ENCODE measurements at places on chromosomes 12 and 14.

DNA sequence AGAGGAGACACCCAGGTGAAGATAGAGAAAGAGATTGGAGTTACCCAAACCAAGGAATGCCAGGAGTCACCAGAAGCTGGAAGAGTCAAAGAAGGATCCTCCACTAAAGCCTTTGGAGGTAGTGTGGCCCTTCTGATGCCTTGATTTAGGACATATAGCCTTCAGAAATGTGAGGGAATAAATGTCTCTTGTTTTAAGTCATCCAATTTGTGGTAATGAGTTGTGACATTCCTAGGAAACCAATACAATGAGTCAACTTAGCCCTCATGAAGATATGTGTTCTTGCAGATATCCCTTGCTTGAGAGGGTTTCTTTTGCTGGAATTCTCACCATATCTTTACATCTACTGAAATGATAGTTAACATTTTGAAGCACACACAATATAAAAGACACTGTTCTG is 58.8 kb downstream of the CCER1 start:
- no peak overlapping the region for H3K4me3 ChIP-seq
- H3K36me3 ChIP-seq, result no peaks in the 10 kb centered on the region
- no peak for DNase-seq
- no peaks in the 10 kb centered on the region for H3K27me3 ChIP-seq

GRCh38 chr14:67493092-67493717 is 4.7 kb upstream of the TMEM229B start:
- no peak overlapping the region for H3K27ac ChIP-seq
- no peaks in the 10 kb centered on the region for H3K36me3 ChIP-seq

DNA sequence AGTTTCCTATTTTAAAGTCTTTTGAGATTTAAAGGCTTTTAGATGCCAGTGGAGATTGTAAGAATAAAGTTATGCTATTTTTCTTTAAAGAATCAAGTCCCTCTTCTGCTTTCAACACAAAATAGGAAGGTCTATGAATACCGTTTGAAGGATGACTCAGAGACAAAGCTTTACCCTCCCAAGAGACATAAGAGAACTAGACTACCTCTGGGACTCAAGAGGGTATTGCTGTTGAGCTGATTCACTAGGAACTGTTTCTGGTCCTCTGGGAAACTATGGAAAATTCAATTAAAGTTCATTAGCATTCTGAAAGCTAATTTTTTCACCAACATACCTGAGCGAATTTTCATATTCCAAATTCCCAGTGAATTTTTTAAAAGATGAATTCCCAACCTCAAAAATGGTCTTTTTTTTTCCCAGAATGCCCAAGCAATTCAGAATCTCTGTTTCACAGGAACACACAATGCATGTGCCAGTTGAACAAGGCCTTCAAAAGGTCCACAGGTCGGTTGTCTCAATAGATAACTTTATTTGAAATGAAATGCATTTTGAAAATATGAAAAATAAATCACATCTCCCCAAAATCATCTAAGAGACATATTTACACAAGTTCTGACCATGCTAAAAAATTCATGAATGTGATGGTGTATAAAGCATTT is 6.5 kb downstream of the PHLDA1 start:
- H3K4me1 ChIP-seq, result peaks cover 13% of the 10 kb centered on the region
- no peaks in the 10 kb centered on the region for H3K27me3 ChIP-seq
- peak overlapping the region; percentile 16 for H3K27ac ChIP-seq
- no peak for DNase-seq

GRCh38 chr12:97557116-97557515 is 94.5 kb downstream of the RMST start:
- no peaks in the 10 kb centered on the region for H3K36me3 ChIP-seq
- no peaks in the 10 kb centered on the region for H3K4me1 ChIP-seq
- DNase-seq, result no peak

- H3K4me3 ChIP-seq, result no peak overlapping the region
- peaks cover 6% of the 10 kb centered on the region for H3K4me1 ChIP-seq
Measured at GRCh38 chr14:94343238-94344005, 20.3 kb upstream of the SERPINA6 start.

DNA sequence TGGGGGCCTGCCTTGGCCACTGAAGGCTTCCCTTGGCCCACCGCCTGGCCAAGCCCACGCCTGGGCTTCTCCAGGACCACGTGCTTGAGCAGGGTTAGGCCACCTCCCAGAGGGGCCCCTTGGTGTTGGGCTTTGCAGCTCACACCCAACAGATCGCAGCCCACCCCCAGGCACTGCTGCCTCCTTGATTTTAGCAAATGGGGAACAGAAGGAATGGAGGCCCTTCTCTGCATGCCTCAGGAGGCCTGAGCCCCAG is 23.3 kb downstream of the RAB35 start:
- DNase-seq, result no peak
- H3K27ac ChIP-seq, result no peak overlapping the region
- H3K4me3 ChIP-seq, result no peak overlapping the region

GRCh38 chr12:104951759-104952509 is 6.2 kb downstream of the SLC41A2 start:
- no peaks in the 10 kb centered on the region for H3K27me3 ChIP-seq
- no peaks in the 10 kb centered on the region for H3K36me3 ChIP-seq
- H3K4me3 ChIP-seq, result no peak overlapping the region

- no peak overlapping the region for H3K27ac ChIP-seq
- no peaks in the 10 kb centered on the region for H3K36me3 ChIP-seq
- no peak overlapping the region for H3K4me3 ChIP-seq
Measured at GRCh38 chr14:65131301-65131701, 29.0 kb upstream of the MAX start.

- H3K4me3 ChIP-seq, result no peak within 1 kb of the TSS
- no peak for DNase-seq
- no peaks in the 10 kb centered on the region for H3K27me3 ChIP-seq
- H3K36me3 ChIP-seq, result no peaks in the 10 kb centered on the region
- H3K27ac ChIP-seq, result no peak within 1 kb of the TSS
Measured at GRCh38 chr12:108879615-108880254, at the start of gene DAO. Gene DAO (plus strand): TSS chr12:108880092. CDS start chr12:108885007, 4,915 bp downstream.

- peaks cover 19% of the 10 kb centered on the region for H3K36me3 ChIP-seq
- no peak overlapping the region for H3K27ac ChIP-seq
- no peaks in the 10 kb centered on the region for H3K4me1 ChIP-seq
- no peak for DNase-seq
- H3K4me3 ChIP-seq, result no peak overlapping the region
Measured at GRCh38 chr14:103839579-103839978, 7.8 kb downstream of the PPP1R13B start.

DNA sequence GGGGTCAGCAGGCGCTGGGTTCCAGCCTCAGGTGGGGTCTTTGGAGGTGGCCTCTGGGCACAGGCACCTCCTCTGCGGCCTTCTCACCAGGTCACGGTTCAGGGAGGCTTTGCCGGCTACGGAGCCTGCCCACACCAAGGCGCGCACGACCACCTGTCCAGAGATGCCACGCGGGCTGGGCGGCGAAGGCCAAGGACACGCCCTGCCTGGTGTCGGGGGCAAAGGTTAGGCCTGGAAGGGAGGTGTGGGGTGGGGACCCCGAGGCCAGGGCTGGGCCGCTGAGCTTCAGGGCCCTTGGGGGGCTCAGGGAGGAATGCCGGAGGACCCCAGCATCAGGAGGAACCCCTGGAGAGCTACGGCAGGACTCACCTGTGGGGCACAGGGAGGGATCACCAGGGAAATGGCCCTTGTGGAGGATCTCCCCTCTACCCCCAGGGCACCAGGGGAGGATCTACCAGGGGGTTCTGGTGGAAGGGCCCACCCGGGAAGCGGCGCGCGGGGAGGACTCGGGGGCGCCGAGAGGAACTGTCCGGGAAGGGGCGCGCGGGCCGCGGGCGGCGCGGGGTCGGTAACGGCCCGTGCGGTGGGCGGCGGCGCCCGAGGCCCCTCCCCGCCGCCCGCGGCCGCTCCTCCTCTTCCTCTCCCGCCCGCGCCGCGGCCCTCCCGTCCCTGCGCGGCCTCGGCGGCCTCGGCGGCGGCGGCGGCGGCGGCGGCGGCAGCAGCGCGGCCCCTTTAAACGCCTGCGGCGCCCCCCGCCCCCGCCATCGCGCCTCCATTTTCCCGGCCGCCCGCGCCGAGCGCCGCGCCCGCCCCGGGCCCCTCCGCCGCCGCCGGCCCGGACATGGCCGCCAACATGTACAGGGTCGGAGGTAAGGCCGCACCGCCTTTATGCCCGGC is at the start of gene MTA1:
MTA1 (plus strand) TSS at position 633 of the 897 bp plus-strand sequence; CDS start at position 842, 209 bp downstream.
- no peaks in the 10 kb centered on the region for H3K36me3 ChIP-seq
- H3K4me3 ChIP-seq, result peak within 1 kb of the TSS; percentile 70
- H3K27ac ChIP-seq, result peak within 1 kb of the TSS; percentile 77

- no peaks in the 10 kb centered on the region for H3K4me1 ChIP-seq
- no peak overlapping the region for H3K27ac ChIP-seq
- DNase-seq, result no peak
- H3K4me3 ChIP-seq, result no peak overlapping the region
Measured at GRCh38 chr14:72679141-72679535, 214.8 kb downstream of the DPF3 start.

GRCh38 chr12:108560321-108560721 is 652 bp downstream of the SART3 start:
- H3K4me3 ChIP-seq, result peak overlapping the region; percentile 93
- H3K36me3 ChIP-seq, result peaks cover 34% of the 10 kb centered on the region
- no peaks in the 10 kb centered on the region for H3K27me3 ChIP-seq
- H3K27ac ChIP-seq, result peak overlapping the region; percentile 95
- H3K4me1 ChIP-seq, result peaks cover 24% of the 10 kb centered on the region

DNA sequence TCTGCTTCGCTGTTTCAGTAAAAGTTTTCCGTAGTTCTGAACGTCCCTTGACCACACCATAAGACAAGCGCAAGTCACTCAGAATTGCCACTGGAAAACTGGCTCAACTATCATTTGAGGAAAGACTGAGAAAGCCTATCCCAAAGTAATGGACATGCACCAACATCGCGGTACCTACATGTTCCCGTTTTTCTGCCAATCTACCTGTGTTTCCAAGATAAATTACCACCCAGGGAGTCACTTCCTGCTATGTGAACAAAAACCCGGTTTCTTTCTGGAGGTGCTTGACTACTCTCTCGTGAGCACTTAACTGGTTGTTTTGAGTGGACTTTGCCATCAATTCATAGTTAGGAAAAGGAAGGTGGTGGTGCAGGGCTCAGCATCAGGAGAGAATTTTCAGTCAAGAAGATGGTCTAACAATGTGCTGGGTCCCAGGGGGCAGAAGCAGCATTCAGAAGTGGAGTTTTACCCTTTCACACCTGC is 1.4 kb downstream of the EGLN3 start:
- H3K4me1 ChIP-seq, result peaks cover 5% of the 10 kb centered on the region
- no peak overlapping the region for H3K27ac ChIP-seq
- no peaks in the 10 kb centered on the region for H3K36me3 ChIP-seq
- peak overlapping the region; percentile 71 for H3K4me3 ChIP-seq
- no peak for DNase-seq

DNA sequence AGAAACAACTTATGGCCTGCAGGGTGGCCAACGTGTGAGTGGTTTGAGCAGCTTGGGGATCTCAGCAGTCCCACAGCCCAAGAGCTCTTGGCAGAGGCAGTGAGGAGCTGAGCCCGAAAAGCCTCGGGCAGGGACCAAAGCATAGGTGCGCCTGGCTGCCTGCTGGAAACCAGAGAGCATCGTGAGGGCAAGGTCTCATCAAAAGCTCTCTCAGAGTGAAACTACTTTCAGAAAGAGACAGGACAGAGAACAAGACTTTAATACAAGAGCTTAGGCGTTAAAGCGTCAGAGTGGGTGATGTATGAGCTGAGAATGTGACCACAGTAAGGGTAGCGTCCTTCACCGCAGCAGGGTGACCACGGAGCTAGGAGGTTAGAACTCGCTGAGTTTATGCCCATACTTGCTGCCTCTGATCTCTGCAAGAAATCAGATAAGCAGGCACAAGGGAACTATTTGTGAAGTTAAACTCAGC is 30.8 kb downstream of the LGMN start:
- H3K27me3 ChIP-seq, result no peaks in the 10 kb centered on the region
- DNase-seq, result no peak
- no peak overlapping the region for H3K27ac ChIP-seq

- H3K4me3 ChIP-seq, result no peak overlapping the region
- no peaks in the 10 kb centered on the region for H3K4me1 ChIP-seq
- no peak for DNase-seq
- H3K36me3 ChIP-seq, result no peaks in the 10 kb centered on the region
- H3K27me3 ChIP-seq, result no peaks in the 10 kb centered on the region
- no peak overlapping the region for H3K27ac ChIP-seq
Measured at GRCh38 chr12:111389635-111390034, 16.1 kb upstream of the SH2B3 start.

- H3K27me3 ChIP-seq, result no peaks in the 10 kb centered on the region
- no peak overlapping the region for H3K27ac ChIP-seq
- DNase-seq, result no peak
- H3K36me3 ChIP-seq, result no peaks in the 10 kb centered on the region
- H3K4me1 ChIP-seq, result no peaks in the 10 kb centered on the region
Measured at GRCh38 chr12:92471551-92471950, 231.2 kb upstream of the PLEKHG7 start.

GRCh38 chr14:80344208-80344607 is 132.9 kb upstream of the DIO2 start:
- no peaks in the 10 kb centered on the region for H3K4me1 ChIP-seq
- no peaks in the 10 kb centered on the region for H3K36me3 ChIP-seq
- H3K27me3 ChIP-seq, result no peaks in the 10 kb centered on the region
- H3K4me3 ChIP-seq, result no peak overlapping the region
- no peak for DNase-seq

DNA sequence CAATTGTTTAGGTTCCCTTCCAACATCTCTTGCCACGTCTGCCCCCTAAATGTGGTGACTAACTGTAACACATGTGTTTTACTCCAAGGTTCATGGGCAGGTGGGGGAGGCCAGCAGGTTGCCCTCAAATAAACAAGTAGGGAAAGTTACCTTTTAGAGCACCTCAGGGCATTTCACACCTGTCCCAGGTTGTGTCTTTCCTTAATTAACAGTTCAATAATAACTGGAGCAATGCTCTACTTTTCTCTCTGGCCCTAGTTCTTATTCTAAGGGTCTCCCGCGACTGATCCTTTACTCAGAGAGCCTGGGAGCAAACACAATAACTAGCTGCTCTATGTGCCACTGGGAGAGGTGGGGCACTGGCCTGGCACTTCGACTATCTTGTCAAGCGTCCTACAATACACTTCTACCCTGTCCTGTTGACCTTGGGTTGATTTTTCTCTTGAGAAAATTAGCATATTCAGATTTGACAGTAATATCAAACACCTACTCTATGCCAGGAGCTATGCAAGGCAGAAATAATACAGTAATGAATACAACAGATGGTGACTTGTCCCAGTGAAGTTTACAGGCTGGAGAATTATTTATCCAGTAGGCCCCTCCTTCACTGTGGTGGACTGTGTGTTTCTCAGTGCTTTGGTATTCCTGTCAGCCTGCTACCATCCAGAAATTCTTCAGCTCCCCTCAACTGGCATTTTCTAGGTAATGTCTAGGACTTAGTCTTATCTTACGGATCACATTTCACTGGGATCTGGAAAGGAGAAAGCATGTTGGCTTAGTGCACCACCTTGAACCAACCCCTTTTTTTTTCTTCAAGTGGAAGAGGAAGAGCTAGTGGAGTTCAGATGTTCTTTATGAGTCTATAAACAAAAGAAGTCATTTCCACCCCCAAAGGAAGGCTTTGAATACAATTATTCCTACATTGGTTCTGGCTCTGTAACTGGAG is 202.6 kb downstream of the CRADD start:
- H3K36me3 ChIP-seq, result no peaks in the 10 kb centered on the region
- H3K27me3 ChIP-seq, result no peaks in the 10 kb centered on the region
- no peak overlapping the region for H3K27ac ChIP-seq
- no peak overlapping the region for H3K4me3 ChIP-seq
- H3K4me1 ChIP-seq, result no peaks in the 10 kb centered on the region
